G401 (cell line): ENCODE measurements at places on chromosomes 7 and 10. TPM values are rescaled to one million over a fixed set of nuclear protein-coding genes. Genes with fewer than 3 reads are reported as not detected.
A peak's percentile ranks its signal among the peaks of the same experiment; 100 is the strongest.

Gene SPAG6
- total RNA-seq: 52.9 and 57.2 TPM in 2 replicates

Gene OPTN
- 20.7 and 27.3 TPM in 2 replicates for total RNA-seq

DNA sequence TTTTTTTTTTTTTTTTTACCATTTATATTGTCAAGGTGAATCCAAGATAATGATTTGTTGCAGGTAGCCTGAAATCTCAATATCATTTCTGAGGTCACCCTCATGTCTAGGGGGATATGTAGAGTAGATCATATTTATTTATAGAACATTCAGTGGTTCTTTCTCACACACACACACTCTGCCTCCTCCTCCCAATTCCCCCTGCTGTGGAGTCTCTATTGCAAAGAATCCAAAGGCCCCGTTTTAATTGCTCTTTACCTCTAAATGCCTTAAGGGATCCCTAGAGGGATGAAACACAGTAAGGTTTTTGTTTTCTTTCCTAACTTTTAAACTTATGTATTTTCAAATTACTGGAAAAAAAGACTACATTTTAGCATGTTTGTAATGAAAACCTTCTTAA is 170.0 kb downstream of the PRKG1 start:
- DNase-seq: no peak

GRCh38 chr10:93378997-93379730 is 103.0 kb downstream of the MYOF start:
- no peak for DNase-seq

- no peak for DNase-seq
Measured at GRCh38 chr10:22984066-22984465, 56.2 kb downstream of the ARMC3 start.

- DNase-seq: no peak
Measured at GRCh38 chr7:17385612-17386011, 87.2 kb downstream of the AHR start.

- no peak for DNase-seq
Measured at GRCh38 chr10:122140941-122141623, 130.0 kb upstream of the BTBD16 start.

GRCh38 chr7:70788276-70788675 is 343.7 kb upstream of the GALNT17 start:
- DNase-seq: no peak

- no peak for DNase-seq
Measured at GRCh38 chr7:18045171-18045570, 17.5 kb upstream of the PRPS1L1 start.

GRCh38 chr10:25815999-25816768 is 117.8 kb upstream of the MYO3A start:
- no peak for DNase-seq

DNA sequence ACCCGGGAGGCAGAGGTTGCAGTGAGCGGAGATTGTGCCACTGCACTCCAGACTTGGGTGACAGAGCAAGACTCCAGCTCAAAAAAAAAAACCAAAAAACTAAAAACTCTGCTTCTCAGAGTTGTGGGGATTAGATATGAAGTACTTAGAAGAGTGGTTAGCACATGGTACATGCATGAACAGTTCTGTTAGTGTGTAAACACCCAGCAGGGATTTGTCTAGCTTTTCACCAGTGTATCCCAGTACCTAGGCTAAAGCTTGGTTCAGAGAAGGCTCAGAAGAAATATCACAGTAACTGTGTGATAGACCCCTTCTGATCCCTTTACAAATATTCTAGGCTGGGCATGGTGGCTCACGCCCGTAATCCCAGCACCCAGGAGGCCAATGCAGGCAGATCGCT is 9.5 kb downstream of the PPIA start:
- DNase-seq: peak; percentile 25
